Stimulated activated CD4-positive, alpha-beta T cell treated with anti-CD3 and anti-CD28 coated beads, Interleukin-15, amount 100 ng/mL, for 48 hours (primary cell): ENCODE measurements at places on chromosomes 6 and 20.

DNA sequence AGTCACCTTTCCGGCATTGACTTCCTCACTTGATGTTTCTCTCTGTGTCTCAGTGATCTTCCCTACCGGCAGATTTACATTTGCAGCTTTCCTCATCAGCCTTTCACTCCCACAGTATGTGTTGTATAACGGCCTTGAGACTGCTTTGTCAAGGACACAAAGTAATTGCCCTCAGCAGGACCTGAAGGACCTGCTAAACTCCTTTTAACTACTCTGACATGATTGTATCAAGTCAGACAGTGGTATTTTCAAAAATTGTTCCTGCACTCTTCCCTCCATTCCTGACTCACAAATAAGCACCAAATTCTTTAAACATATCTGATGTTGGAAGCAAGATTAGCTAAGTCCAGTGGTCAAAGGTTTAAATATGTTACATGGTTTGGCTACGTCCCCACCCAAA lies 62.4 kb downstream of the PDE10A start:
- DNase-seq: no peak

DNA sequence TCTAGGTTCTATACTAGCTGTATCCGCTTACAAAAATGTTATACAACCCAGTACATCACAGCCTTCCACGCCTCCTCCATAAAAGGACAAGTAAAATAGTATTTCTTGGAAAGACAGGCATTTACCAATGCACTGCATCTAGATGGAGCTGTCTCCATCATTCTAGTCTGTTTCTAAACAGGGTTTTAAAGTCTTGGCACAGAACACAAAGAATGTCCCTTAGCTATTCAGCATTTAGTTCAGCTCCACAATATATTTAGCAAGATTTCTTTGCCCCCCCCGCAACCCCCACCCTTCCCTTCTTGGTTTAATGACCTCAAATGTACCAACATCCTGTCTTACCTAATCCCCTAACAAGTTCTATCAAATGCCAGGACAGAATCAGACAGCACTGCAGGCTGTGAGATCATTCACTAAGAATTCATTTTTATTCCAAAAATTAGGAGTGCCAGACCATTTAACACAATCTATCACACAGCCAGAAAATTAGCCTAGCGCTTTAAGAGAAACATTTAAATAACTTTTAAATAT lies 198.6 kb downstream of the BACH2 start:
- DNase-seq: no peak

DNA sequence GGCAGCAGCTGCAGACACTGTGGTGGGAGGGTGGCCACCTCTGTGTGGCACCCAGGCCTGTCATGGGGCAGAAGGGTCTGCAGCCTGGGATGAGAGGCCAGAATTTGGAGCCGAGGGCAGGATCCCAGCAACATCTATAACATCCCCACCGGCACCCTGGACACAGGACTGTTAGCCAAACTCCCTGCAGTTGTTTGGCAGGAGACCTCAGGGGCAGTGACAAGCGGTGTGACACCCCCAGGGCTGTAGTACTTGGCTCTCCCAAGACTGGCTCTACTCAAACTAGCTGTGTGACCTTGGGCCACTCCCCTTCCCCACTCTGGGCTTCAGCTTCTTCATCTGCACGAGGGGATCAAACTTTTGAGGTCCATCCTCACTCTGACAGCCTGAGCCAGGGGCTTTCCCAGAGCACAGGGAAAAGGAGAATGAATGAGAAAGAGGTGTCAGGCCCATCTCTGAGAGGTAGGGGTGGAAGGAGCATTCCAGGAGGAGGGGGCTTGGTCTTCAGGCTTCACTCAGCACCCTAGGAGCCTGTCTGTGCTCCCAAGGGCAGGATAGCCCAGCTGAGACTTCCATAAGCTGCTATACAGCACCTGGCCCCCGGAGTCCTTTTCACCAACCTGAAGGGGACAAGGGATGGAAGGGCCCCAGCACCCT lies 64.0 kb downstream of the MDGA1 start:
- DNase-seq: no peak

- DNase-seq: no peak
Observed at GRCh38 chr6:160084198-160084776, 37.3 kb upstream of the SLC22A1 start.

DNA sequence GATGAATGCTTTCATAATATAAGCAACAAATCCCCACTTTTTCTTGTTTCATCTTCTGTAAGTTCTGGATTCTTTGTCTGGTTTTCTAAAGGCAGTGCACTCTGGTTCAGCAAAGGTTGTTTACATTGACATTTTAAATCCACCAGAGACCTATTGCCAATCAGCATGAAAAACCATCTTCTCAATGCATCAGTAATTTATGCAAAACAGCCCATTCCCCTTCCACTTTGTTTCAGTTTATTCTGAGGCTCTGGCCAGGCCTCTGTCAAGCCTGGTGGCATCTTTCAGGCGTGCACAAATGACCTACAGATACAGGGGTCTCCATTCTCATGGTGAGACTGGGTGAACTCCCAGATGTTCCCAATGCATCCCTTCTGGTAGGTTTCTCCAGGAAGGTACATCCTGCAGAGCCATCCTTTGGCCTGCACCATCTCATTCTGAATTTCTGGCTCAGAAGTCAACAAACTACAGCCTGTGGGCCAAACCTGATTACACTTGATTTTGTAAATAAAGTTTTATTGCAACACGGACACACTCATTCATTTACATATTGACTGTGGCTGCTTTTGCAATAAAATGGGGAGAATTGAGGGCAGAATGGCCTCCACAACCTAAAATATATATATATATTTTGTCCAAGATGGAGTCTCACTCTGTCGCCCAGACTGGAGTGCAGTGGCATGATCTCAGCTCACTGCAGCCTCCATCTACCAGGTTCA lies 405.4 kb downstream of the PREX1 start:
- no peak for DNase-seq

GRCh38 chr20:17498641-17499040 lies 32.5 kb downstream of the BFSP1 start:
- no peak for DNase-seq

GRCh38 chr20:57391439-57392301 lies 474 bp downstream of the RBM38 start:
- no peak for DNase-seq

DNA sequence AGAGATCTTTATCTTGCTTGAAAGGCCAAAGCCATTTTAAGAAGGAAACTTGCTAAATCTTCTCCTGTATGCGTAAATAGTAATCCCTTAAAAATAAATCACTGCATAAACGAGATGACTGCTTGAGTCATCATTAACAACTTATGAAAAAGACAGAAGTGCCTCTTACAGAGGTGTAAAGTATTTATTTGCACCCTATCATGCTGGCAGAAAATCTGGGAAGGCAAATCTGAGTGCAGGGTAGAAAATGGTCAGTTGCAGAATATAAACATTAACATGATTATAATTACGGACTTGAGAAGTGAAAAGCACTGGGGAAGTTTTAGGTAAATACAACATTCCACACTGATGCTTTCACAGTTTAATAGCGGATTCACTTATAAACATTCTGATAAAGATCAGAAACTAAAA lies 67.5 kb upstream of the FBXO30 start:
- DNase-seq: no peak

- no peak for DNase-seq
Observed at GRCh38 chr6:157956171-157956730, 25.4 kb upstream of the SYNJ2 start.

GRCh38 chr6:138145402-138145801 lies 16.3 kb upstream of the ARFGEF3 start:
- no peak for DNase-seq

DNA sequence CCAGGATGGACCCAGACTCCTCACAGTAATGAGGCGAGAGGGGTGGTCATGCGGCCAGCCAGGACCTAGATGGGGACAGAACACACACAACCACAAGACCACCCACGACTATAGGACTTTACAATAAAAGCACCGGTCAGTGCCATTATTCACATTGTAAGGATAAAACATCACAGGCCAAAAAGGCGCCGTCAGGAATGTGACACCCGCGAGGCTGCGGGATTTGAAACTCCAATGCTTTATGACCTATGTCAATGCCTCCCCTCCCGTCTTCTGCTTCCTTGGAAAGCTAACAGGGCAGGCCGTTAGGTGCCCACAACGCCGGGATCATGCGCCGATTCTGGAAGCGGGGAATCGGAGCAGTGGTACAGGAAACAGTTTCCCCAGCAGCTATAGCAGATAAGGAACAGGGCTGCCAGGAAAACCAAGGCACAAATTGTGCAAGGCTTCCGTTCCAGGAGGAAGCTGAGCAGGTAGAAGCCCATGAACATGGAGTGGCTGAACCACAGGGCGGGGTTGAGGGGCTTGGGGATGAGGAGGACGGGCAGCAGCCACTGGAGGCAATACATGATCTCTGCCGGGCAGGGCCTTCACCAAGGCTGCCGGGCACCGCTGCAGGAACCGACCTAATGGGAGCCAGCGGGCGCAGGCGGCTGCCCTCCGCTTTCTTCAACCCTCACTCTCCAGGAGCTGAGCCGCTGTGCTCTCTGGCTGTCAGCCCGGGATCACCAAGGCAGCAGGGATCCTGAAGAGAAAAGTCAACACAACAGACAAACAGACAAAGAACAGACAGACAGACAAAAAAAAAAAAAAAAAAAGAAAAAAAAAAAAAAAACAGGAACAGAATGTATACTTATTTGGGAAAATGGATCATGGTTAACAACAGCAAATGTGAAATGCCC lies 2.2 kb upstream of the NNAT start:
- DNase-seq: no peak

- DNase-seq: no peak
Observed at GRCh38 chr20:58795923-58796245, 54.8 kb downstream of the GNAS-AS1 start.

DNA sequence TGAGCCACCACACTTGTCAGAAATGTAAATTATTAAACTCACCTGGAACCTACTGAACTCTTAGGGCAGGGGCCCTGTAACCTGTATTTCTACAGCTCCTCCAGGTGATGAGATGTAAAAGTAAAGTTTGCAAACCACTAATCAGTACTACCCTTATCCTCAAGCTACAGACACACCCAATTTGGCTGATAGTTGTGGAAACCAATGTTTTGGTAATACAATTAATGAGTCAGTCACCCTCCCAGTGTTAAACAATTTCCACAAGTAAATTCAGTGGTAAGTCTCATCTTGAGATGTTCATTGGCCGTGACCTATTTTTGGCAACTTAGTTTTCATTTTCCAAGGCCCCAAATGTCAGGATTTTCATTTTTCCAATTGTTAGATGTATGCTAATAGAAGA lies 29.6 kb downstream of the GCNT2 start:
- DNase-seq: no peak

DNA sequence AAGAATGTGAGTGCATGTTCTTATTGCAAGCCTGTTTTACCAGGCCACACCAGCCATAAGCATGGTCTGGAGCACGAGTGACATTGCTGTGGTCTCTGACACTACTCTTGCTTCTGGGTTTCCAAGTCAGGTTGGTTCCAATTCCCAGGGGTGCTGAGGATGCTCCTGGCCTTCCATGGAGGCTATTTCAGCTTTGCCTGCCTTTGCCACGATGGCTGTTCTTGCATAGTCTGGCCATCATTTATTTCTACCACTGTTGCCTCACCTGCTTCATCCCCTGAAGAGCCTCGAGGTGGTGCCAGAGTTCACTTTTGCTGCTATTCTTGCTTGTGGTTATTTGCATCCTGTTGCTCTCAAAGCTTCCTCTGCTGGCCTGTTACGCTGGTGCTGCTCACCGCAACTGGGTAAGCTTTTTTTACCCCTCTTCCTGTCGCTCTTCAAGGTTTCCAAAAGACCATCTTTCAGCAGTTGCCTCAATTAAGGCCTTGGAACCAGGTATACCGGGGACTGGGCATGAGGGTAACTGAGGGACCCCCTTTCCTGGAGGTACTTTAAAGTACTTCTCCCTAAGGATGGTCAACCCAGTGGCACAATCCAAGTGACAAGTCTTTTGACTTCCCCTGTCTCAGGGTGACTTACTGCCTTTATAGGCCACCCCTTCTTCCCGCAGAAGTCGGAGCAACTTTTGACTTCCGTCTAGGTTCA lies 64.5 kb downstream of the AKAP7 start:
- peak; percentile 58 for DNase-seq
